Pancreas (tissue), 10 donors: ENCODE measurements at places on chromosomes 16 and 17. TPM values are rescaled to one million over a fixed set of nuclear protein-coding genes. Genes with fewer than 3 reads are reported as not detected.
A peak's percentile ranks its signal among the peaks of the same experiment; 100 is the strongest.

- no peak for DNase-seq
Measured at GRCh38 chr17:42059815-42060214, 9.4 kb upstream of the C17orf113 start.

DNA sequence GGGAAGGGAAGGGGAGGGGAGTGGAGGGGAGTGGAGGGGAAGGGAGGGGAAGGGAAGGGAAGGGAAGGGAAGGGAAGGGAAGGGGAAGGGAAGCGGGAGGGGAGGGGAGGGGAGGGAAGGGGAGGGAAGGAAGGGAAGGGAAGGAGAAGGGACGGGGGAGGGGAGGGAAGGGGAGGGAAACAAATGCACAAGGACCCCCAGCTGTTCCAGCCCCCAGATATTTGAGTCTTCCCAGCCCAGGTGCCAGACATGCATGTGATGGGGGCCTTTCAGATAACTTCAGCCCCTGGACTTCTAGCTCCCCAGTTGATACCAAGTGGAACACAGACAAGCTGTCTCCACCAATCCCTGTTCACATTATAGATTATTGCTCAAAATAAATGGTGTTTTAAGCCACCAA lies 14.7 kb upstream of the KDM8 start:
- no peak for DNase-seq

Gene GPR179
- total RNA-seq: 0.05 TPM

GRCh38 chr16:50653633-50654519 lies 27.2 kb downstream of the SNX20 start:
- DNase-seq: peak; percentile 94

DNA sequence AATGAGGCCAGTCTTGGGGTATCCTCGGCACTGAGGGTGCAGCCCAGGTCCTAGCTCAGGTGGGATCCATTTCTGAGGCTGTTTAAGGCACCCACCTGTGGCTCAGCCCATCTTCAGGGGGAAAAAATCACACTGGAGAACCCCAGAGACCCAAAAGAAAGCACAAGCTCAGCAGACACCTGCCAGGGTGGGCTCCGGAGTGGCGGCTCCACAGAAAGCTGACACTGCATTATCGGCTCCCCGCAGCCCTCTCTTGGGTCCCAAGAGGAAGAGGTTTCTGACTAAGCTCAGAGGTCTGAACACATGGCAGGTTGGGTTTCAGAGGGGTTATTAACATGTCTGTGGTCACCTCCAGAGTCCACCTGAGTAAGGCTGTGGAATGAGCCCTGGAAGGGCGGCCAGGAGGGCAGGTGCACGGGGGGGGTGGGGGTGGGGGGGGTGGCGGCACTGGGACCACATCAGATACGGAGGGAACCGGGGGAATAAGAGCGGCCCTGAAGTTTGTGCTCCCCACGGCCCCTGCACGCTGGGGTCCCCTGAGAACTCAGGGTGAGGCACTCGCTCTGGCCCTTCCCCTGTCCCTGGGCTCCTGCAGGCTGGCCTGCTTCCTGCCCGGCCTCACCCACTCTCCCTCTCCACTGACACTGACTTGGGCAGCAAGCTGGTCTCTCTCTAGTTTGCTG lies 79.5 kb downstream of the TIMM22 start:
- no peak for DNase-seq

GRCh38 chr17:73943416-73944110 lies 259.9 kb upstream of the RPL38 start:
- DNase-seq: no peak

GRCh38 chr16:27568077-27568476 lies 18.1 kb downstream of the KATNIP start:
- DNase-seq: no peak

DNA sequence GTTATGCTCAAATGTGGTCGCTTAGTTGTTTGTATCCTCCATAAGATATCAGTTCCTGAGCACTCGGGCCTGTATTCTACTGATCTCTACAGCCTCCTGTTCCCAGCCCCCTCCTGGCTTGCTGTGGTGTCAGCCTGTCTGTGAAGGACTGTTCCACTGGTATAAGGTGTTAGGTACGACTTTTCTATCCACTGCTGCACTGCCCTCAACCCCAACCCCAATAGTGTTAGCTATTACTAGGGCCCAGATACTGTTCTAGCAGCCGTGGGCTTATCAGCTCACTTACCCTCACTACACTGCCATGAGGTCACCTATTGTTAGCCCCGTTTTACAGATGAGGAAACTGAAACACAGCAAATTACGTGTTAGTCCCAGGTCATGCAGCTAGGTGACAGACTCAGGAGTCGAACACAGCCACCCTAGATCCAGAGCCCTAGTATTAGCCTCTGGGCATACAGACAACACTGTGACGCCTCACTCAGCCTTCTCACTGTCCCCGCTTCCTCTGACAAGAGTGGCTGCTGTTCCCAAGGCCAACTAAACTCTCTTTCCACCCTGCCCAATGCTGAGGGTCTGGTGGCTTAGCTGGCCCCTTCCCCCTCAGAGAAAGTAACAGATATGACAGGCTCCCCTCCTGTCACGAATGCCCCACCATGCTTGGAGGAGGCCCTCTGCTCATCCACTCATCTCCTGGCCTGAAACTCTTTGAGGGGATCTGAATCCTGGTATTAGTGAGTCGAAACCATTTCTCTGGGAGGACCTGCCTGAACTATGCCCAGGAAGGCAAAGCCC lies 25.6 kb upstream of the ZNF652 start:
- DNase-seq: no peak

Gene ARHGAP44
- 3.9 TPM for total RNA-seq

DNA sequence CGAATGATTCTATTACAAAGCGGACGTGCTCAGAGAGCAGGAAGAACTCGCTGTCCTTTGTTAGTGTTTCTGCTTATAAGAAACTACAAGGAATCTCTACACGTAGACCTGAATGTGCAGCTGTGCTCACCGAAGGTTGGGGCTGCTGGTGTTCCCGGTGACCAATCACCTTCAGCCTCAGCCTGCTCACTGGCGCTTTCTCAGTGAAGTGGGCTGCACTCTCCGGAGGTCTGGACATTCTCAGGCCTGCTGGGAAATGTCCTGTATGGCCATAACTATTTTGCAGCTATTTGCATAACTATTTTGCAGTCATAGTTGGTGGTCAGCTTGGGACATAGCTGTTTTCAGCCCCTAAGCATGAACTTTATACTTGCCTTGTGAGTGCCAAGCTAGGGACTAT lies 9.7 kb upstream of the CIAO3 start:
- no peak for DNase-seq

Gene NPIPB2
- total RNA-seq: 5.0 TPM

DNA sequence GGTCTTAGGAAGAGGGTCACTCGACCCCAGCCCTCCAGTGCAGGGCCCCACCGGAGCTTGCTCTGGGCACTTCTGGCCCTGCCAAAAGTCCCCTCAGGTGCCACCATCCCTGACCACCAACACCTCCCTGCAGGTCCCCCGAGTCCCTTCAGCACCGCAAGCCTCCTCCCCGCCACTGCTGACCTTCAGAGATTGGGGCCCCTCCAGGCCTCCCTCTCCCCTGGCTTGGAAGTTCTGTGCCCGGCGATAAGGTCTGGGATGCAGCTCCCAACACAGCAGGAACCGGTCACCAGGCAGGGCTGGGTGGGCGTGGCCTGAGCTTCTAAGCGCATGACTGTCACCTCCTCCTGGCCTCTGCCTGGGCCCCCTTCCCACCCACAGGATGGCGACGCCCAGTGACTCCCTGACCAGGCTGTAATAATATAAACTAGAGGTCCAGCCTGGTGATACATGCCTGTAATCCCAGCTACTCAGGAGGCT lies 11.2 kb downstream of the PIEZO1 start:
- DNase-seq: no peak

Gene KIAA0753
- total RNA-seq: 4.6 TPM

Gene LRRC46
- total RNA-seq: 0.66 TPM

Gene PIRT
- not detected for total RNA-seq

DNA sequence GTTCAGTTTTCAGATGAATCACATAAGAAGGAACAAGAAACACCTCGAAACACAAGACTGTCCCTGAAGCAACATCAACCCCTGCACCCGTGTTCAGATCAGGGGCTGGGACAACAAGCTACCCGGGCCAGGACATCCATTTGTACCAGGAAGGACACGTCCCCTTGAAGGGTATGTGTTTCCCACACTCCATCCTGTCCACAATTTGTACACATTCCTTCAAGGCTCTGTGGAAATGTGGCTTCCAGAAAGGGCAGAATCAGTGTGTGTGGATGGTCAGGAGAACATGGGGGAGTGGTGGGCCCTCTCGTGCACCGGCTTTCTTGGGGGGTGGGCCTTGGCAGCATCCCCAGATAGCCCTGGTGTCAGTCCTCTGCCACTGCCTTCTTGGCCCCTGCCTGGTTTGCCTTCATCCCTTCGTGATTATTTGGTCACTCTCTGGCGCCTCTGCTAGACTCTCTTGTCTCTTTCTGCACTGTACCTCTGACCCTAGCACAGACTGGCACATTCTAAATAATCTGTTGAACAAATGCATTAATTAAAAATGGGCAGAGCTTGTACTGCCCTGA lies 10.3 kb downstream of the KIFC3 start:
- DNase-seq: no peak

DNA sequence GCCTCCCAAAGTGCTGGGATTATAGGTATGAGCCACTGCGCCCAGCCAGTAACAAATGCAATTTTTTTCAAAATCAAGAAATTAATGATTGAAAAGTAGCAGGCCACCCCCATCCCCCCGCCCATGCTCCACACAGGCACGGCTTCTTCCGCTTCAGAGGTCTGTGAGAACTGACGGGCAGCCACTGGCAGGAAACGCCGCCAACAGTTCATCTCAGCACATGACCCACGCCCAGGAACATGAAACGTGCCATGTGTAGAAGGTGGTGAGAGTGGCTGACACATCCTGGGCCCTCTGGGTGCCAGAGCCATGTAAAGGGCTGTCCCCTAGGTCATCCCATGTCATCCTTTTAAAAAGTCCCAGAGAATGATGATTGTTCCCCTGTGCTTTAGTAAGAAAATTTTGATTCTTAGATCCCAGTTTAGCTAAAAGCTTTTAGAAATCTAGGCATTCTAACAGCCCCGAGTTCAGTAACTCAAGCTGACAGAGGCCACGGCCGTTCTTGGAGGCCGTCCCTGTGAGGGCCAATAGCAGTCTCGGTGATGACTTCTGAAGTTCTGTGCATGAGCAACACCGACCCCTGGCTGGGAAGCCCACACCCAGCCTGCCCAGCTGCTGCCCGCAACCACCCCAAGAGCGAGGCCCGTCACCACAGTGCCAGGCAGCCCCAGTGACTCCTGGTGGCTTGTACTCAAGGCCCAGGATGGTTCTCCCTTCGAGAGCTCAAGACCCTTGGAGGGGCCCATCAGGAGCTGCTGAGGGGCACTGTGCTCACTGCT lies 52.1 kb downstream of the KLHDC4 start:
- no peak for DNase-seq

DNA sequence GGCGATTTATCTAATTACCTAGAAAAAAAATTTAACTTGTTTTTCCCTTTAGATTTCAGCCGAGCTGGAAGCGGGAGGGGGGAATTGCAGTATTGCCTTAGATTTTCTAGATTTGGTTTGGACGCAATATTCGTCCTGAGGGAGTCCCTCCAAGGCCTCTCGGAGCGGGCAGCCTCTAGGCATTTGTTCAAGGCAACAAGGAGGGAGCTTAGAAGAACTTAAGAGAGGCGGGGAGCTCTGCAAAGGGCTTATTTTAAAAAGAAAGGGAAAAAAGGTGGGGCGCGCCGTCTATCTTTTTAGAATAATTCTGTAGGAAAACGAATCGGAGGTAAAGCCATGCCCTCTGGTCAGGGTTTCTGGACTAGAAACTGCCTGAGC lies 407 bp upstream of the TMEM94 start:
- no peak for DNase-seq

GRCh38 chr16:10880594-10881452 lies 3.8 kb downstream of the CIITA start:
- no peak for DNase-seq

GRCh38 chr17:1264196-1264595 lies 6.0 kb upstream of the BHLHA9 start:
- no peak for DNase-seq

GRCh38 chr16:28255838-28256237 lies 36.5 kb upstream of the SBK1 start:
- no peak for DNase-seq

DNA sequence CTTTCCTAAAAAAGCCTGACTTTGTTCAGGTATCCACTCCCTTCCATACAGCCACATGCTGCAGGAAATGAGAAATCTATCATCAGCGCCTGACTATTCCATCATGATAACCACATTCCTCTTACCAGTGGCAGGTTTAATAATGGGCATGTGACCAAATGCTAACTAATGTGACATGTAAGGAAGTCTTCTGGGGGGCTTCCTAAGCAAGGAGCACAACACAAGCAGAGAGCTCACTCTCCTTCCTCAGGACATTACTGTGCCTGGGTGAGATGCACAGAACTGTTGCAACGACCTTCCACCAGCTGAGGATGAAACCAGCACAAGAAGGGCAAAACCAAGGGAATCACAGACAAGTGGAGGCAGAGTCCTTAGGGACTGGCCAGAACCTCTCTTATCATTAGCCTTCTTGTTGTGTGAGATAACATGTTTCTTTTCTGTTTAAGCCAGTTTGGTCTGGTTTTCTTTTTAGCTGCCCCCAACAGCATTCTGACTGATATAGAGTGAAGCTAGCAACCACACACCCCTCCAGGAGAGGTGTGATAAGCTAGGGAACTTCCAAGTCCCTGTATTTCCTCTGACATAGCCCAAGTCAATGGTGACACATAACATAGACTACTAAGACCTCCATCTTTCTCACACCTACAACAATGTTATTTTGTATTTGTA lies 16.9 kb downstream of the MYO1D start:
- DNase-seq: no peak

DNA sequence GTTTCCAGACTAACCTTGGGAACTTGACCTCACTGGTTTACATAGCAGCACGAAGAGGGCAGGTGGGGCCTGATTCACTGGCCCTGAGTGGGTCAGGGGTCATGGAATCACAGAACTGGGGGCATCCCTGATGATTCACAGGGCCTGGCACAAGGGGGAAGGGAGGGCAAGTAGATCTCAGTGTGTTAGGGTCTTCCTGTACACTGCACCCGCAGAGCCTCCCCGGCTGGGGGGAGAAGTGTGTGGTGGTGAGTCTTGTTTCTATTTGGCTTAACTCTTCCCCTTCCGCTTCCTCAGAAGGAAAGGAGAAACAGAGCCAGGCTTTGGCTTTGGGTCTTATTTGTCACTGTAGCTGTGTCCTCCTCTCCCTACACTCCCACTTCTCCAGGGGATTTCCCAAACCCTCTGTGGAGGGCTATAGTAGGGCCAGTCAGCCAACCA lies 3.7 kb downstream of the STARD3 start:
- no peak for DNase-seq

Gene CCL4L2
- total RNA-seq: not detected

DNA sequence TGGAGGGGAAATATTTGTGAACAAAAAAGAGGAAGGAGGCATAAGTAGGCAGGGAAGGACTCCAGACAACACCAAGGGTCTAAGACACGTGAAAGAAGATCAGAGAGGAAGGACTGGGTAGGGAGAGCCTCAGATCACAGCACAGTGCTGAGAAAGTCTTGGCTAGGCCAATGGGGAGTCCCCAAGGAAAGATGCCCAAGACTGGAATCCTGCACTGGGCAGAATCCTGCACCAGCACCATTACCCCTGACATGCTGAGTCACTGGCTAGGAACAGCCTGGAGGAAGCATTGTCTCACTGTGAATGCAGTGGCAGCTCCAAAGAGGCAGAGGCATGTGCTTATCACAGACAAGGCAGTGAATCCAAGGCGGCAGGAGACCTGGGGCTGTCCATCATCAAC lies 19.2 kb downstream of the CLEC19A start:
- DNase-seq: no peak

Gene NXPH3
- 0.62 TPM for total RNA-seq

Gene TBC1D3B
- 5.4 TPM for total RNA-seq

- peak; percentile 81 for DNase-seq
Measured at GRCh38 chr17:50954641-50955121, 88.5 kb upstream of the TOB1 start.

Gene TBC1D3H
- total RNA-seq: not detected

Gene SHISA6
- 0.52 TPM for total RNA-seq

- DNase-seq: no peak
Measured at GRCh38 chr17:76094046-76094445, 9.5 kb downstream of the EXOC7 start.
